ENCODE measurements at places on chromosomes 3 and 15. TPM values are rescaled to one million over a fixed set of nuclear protein-coding genes. Genes with fewer than 3 reads are reported as not detected.

The P3H2 gene
- total RNA-seq, result 46.1 TPM

- no peaks in the 10 kb centered on the region for H3K4me1 ChIP-seq
- no peaks in the 10 kb centered on the region for H3K27me3 ChIP-seq
- no peak overlapping the region for H3K4me3 ChIP-seq
These were observed 9.5 kb upstream of the DOCK3 start for GRCh38 chr3:50665081-50665840.

GRCh38 chr15:29471757-29472156, 202.1 kb upstream of the NSMCE3 start:
- H3K4me3 ChIP-seq, result no peak overlapping the region
- H3K27ac ChIP-seq, result no peak overlapping the region
- DNase-seq, result no peak
- H3K27me3 ChIP-seq, result no peaks in the 10 kb centered on the region

The COX17 gene
- 28.7 TPM for total RNA-seq

The TRIM59 gene
- total RNA-seq, result 4.1 TPM

DNA sequence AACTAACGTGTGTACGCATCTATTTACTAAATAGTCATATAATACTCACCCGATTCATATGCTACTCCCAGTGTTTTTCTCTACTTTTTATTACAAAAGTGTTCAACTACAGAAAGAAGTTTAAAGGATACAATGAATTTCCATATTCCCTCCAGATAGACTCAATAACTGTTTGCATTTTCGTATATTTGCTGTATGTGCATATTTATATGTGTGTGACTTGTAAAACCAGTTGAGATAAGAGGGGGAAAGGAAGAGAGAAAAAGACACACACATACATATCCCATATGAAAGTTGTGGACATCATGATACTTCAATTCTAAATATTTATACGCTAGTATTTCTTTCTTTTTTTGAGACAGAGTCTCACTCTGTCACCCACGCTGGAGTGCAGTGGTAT, 14.1 kb downstream of the LIPC start:
- no peaks in the 10 kb centered on the region for H3K27me3 ChIP-seq
- H3K4me1 ChIP-seq, result peaks cover 43% of the 10 kb centered on the region
- no peak for DNase-seq
- no peak overlapping the region for H3K4me3 ChIP-seq
- no peak overlapping the region for H3K27ac ChIP-seq

All from stomach (tissue), 19 donors.